NCI-H187 (cell line): ENCODE measurements at places on chromosomes 2 and 18.

DNA sequence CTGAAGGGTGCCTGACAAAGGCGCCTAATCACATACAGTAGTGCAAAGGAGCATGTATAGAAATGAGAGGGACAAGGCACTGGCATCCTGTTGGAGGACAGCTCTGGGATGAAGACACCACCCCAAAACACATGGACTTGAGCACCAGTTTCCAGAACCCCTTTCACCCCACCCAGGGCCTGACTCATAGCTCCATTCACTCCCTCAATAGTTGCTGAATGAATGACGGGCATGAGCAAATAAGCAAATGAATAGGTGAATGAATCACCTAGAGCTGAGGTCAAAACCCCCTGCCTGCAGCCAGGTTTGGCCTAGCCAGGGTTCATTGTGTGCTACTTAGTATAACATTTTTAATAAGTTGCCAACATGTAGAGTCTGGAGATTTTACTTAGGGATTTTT, 66.3 kb downstream of the NRP2 start:
- no peak for DNase-seq

- DNase-seq = no peak
Observed at GRCh38 chr18:25313268-25313667, 38.7 kb downstream of the ZNF521 start.

- no peak for DNase-seq
Observed at GRCh38 chr2:68722712-68723111, 11.9 kb upstream of the ARHGAP25 start.

DNA sequence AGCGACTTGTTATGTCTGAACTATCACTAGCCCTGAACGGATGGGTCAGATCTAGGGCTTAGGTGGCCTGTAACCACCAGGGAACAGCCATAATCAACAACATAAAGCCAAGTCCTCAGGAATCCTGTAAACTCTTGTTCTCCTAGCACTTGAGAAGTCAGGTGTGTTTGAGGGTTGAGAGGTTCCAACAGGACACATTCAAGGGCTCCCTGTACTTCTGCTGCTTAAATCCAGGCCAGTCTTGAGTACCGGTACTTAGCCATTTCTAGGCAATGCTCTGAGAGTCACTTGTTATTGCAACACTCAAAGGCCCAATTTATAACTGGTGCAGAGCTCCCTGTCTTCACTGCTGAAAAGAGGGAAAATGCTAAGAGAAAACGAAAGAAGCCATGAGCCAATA, 21.6 kb upstream of the SLC40A1 start:
- no peak for DNase-seq

- no peak for DNase-seq
Observed at GRCh38 chr2:584863-585823, 92.1 kb downstream of the TMEM18 start.

DNA sequence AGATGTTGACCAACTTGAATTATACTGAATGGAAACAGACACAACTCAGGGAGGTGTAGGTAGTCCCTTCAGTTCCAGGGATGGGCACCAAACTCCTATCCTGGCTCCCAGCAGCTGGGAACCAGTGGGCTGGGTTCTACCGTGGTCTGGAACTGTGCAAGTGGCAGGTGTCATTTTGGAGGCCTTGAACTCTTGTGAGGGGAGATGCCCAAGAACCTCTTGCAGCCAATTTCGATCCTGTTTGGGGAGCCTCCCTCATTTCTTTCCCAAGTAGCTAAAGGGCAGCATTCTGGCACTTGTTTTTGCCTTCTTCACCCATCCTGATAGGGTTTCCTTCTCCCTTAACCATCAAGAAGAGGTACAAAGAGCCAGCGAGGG, 200.2 kb downstream of the ANKRD30B start:
- no peak for DNase-seq

DNA sequence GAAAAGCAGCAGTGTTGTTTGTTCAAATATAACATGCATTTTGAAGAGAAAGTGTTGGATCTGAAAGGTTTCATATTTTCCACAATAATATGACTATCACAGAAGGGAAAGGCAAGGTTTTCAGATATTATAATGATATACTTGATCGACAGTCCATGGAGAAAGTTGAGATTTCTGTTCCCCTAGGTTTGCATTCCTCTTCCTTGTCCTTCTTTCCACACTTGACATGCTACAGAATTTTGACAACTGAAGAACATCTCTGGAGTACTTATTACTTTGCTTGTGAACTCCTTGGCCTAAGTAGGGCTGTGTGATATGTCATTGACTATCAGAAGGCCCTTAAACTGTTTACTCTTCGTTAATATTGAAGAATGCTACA, 46.5 kb downstream of the TMEFF2 start:
- DNase-seq = no peak

DNA sequence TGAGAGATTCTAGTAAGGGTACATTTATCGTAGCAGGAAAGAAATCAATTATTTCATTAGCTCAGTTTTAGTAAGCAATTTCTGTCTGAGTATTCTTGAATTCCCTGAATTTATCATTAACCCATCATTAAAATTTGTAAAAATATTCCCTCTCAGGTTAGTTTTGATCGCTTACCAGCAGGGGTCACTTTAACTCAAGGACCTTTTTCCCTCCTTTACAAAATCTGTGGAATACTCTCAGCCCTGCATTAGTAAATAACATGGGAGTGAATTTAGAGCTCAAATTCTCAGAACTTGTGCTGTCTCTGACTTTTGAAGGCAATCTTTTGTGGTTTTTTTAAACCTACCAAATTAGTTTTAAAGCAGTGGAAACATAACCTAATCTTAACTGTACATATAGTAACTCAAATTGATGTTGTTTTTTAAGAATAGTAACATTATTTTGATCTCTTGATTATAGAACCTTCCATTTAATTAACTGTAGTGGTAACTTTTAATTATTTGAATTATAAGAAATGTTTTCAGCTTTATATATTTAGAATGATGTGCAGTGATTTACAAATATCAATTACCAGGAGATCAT, 97.2 kb downstream of the AGPS start:
- DNase-seq = no peak

GRCh38 chr2:201093573-201093972, 21.8 kb downstream of the NDUFB3 start:
- no peak for DNase-seq

DNA sequence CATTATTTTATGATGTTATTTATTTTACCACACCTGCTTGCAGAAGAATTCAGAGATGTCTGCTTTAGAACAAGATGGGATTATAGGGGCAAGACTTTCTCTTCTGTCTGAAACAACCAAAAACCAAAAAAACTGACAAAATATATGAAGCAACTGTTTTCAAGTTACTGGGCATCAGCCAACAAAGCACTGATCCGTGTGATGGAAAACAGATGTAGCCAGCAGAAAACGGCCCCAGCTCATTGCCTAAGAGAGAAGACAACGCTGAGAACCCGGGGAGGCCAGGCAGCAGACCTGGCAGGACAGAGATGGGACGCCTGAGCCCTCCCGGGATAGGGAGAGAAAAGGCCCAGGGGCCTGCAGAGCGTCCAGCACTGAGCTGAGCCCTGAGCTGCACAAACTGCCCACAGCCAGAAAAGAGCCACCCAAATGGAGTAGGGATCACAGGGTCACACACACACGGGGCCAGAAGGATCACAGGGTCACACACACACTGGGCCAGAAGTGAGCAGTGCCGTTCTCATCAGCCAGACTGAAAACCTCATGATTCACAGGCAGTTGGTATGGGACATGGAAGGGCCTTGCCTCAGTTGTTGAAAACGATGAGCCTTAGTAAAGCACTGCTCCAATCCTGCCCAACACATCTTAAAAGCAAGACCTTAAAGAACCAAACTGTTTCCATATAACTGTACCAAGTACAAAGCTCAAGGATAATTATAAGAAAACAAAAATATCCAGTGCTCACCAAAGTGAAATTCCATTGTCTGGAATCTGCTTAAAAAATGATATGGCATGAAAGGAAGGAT, 12.1 kb downstream of the PXDN start:
- no peak for DNase-seq

- DNase-seq = no peak
Observed at GRCh38 chr2:206256706-206257205, 17.7 kb upstream of the ZDBF2 start.
